Type B pancreatic cell (in vitro differentiated cells): ENCODE measurements at places on chromosomes 3 and 15.

- DNase-seq = no peak
Observed at GRCh38 chr3:178826435-178827123, 245.0 kb downstream of the ZMAT3 start.

DNA sequence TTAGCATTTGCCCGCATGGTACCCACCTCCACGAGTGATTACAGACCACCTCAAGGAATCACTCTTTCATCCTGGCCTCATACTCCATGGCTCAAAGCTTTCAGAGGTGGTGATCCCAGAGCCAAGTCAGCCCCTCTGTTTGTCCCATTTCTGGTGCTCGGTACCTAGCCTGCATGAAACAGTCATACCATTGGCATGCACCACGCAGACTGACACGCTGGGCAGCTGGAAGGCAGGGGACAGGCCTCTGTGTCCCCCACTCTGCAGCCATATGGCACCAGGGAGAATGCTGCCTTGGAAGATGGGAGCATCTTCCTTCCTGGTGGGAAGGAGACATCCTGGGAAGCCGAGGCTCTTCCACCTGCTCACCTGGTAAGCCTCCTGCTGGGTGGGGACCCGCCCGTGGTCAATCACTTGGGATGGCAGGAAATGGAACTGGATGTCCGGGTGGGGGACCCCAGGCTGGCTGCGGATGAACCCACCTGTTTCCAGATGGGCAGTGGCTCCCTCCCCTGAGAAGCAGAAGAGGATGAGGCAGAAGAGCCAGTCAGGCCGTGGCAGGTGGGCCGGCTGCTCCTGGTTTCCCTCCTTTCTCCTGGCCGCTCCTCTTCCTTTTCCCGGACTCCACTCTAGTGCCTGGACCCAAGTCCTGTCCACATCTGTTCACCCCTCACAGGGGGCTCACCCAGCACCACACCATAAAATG, 26.9 kb downstream of the CHDH start:
- DNase-seq = no peak

DNA sequence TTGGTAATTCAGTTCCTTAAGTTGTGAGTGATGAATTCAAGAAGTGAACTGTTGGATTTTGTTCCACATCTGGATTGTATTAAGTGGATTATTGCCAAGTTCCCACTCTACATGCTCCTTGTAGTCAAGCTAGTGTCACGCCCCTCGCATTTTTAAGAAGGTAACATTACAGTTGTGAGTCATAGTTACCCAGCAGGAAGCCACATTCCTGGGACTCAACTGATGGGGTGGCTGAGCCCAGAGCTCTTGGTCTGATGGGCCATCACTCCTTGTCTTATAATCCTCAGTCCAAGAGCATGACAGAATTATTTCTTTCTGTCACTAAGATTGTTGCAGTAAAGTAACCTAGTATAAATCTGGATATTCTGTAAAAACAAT, 102.7 kb downstream of the PTPRG start:
- no peak for DNase-seq

DNA sequence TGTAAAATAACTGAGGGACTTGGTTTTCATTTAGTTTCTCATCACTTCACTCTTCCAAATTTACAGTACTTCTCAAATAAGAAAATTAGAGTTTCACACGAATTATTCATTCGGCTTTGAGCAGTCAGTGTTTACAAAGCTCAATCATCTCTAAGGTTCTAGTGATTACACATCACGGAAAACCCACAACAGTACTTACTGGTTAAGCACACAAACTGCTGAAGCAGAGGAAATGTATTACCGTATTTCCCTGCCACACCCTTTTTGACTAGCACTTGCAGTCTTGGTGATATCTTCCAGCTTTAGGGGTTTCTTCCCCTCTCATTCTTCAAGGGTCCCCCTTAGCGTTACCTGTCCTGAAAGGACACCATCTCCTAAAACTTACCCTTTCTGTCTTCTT, 164.8 kb upstream of the CDIN1 start:
- no peak for DNase-seq

GRCh38 chr15:67521029-67521782, at the start of gene C15orf61:
C15orf61 (plus strand) TSS chr15:67521131; CDS start chr15:67521249, 118 bp downstream.
- peak; percentile 87 for DNase-seq

DNA sequence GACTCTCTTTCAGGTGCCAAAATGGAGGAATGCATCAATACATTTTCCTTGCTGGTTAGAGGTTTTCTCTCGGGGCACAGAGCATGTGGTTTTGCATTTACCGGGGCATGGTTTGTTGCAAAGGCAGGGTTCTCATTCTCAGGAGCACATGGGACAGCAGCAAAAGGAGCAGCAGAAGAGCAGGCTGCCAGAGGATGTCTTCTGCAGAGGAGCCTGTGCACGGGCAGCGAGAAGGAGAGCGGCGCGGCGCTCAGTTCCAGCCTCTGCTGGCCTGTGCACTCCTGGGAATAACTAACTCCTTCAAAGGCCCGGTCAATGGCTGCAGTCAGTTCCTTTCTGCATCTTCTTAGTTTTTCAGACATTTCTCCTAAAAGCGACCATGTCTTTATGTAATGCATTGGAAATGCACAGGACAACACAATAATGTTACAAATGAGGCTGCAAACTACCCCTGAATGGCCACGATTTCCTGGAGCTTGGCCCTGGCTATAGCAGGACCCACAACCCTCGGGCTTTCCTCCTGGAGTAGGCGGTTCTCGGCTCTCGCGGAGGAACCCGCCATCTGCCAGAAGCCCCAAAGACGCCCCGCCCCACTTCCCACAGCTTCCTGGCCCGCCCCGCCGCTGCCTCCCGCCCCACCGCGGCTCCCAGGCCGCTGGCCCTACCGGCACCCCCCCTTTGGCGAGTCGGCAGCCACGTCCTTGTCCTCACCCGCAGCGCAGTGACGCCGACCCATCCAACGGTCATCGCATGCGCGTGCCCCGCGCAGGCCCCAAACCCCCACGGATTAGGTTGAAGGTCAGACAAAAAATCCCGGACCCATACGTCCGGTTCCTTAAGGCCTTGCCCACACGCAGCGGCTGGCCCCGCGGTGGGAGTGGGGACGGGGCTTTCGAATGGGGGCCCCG, at the start of gene C3orf62:
C3orf62 (minus strand) TSS at position 758 of the 908 bp plus-strand sequence; CDS start at position 398, 360 bp downstream.
- peak; percentile 72 for DNase-seq

- no peak for DNase-seq
Observed at GRCh38 chr15:78854833-78855372, 17.8 kb upstream of the MORF4L1 start.

DNA sequence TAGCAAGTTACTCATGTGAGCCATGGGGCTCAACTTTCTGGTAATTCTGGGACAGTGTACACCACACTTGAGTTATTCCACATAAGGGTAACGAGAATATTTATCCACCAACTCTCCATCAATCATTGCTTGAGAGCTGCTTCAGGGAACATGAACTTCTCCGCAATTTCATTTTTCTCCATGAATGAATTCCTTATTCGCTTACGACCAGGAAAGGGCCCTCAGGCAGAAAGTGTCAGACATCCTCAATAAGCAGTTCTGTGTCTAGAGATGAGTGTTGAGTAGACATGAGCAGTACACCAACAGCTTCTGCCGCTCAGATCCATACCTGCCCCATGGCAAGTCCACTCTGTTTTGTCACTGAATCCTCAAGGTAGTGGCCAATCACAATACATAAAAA, 24.8 kb upstream of the IQCF2 start:
- DNase-seq = no peak

- no peak for DNase-seq
Observed at GRCh38 chr3:71759401-71759800, 5.7 kb downstream of the GPR27 start.

DNA sequence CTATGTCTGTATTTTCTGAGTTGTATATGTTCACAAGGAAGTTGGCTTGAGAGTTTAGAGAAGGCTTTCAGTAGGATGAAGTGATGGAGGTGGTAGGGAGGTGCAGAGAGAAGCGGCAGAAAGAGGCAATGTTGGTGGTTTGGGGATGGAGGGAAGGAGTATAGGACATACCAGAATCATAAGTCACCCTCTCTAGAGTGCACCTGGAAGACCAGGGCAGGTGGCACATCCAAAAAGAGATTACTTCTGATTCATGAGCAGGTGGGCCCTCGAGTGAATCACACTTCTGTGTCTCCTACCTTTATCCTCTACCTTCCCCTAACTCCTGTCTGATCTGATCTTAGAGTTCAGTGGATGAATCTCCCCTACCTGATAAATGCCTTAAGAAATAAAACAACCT, 41.8 kb upstream of the MRPL3 start:
- no peak for DNase-seq

GRCh38 chr3:15361494-15362214, 29.3 kb upstream of the SH3BP5 start:
- DNase-seq = no peak
